Activated T-helper 1 cell treated with anti-CD3 and anti-CD28 coated beads, Interleukin-2, amount 50 U/mL, for 16 hours (primary cell): ENCODE measurements at places on chromosomes 13 and 19.

DNA sequence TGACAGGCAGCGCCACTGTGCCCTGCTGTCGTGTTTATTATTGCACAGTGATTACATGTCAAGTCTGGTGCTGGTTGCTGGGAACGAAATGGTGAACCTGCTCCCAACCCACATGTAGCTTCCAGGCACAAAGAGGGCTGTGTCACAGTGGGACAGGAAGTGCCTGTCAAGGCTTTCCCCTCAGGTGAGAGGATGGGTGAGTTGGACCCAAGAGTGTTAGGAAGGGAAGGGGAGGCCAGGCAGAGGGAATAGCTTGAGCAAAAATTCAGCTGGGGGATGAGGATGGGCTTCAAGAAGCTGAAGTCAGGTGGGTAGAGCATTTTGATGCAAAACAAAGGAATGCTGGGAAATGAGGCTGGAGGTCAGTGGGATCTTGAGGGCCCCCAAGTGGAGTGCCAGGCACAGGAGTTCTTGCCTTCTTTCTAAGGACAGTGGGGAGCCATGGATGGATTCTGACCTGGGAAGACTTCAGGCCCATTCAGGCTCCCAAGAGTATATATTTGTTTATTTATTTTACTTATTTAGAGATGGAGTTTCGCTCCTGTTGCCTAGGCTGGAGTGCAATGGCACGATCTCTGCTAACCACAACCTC is 8.5 kb upstream of the QTRT1 start:
- no peak for DNase-seq

- no peak for DNase-seq
Measured at GRCh38 chr19:55310498-55310897, 14.6 kb downstream of the TMEM150B start.

GRCh38 chr13:77820431-77821149 is 98.0 kb downstream of the EDNRB start:
- no peak for DNase-seq

- DNase-seq: no peak
Measured at GRCh38 chr19:8438236-8438635, 6.5 kb upstream of the HNRNPM start.

DNA sequence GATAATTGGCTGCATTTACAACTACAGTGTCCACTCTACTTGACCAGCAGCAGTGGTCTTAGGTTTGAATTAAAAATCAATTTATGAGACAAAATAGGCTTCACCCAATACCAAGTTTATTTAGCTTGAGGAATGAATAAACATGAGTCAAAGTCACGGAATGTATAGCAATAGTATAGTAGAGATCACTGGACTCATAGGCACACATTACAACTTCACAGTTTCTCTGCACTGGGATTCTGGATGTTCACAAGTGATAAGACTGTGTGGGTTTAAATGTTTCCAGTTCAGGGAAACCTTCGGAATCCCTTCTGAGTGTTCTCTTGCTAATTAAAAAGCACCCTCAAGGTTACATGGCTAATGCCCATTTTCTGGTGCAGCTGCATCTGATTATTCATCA is 1064.9 kb downstream of the SLITRK5 start:
- no peak for DNase-seq

DNA sequence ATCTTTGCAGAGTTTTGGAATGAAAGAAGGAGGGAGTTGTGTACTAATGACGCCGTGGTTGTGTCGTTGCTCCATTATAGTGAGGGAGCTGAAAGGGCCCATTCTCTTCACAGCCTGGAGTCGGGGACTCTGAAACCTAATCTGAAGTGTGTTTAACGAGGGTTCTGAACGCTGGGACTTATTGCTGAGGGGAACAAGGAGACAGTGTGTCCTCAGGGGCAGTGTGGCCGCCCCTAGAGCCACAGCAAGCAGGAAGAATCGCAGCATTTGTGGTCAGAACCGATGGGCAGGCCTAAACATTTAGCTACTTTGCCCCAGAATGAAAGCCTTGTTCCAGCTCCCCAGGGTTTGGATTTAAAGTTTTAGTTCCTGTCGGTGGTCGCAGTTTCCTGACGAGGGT is 156.4 kb upstream of the RNF113B start:
- DNase-seq: no peak

DNA sequence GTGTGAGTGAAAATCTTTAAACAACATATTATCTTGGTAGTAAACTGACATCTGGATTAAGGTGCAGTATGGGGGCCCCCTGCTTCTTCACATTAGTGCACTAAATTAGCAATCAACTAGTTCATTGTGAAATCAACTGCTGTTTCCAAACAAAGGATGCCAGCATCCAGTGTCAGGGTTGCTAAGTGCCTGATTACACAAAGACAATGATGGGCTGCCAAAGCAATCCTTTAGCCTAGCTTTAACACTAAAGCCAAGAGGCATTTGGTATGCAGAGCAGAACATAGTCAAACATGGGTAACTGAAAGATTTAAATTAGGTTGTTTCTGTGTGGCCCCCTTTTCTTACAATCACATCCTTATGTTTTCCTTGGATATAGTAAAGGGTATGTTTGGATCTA is 543.1 kb upstream of the SLITRK5 start:
- no peak for DNase-seq

GRCh38 chr13:109393045-109393444 is 393.3 kb downstream of the IRS2 start:
- DNase-seq: no peak

DNA sequence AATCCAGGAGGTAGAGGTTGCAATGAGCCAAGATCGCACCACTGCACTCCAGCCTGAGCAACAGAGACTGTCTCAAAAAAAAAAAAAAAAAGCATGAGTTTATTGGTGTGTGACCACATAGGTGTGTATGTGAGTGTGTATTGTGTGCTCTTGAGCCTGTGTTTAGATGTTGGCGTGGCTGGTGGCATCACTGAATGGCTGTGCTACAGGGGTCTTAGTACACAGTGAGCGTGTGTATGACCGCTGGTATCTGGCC is 2.5 kb downstream of the SLC1A5 start:
- no peak for DNase-seq

GRCh38 chr13:73997964-73998363 is 136.2 kb downstream of the KLF12 start:
- DNase-seq: no peak

DNA sequence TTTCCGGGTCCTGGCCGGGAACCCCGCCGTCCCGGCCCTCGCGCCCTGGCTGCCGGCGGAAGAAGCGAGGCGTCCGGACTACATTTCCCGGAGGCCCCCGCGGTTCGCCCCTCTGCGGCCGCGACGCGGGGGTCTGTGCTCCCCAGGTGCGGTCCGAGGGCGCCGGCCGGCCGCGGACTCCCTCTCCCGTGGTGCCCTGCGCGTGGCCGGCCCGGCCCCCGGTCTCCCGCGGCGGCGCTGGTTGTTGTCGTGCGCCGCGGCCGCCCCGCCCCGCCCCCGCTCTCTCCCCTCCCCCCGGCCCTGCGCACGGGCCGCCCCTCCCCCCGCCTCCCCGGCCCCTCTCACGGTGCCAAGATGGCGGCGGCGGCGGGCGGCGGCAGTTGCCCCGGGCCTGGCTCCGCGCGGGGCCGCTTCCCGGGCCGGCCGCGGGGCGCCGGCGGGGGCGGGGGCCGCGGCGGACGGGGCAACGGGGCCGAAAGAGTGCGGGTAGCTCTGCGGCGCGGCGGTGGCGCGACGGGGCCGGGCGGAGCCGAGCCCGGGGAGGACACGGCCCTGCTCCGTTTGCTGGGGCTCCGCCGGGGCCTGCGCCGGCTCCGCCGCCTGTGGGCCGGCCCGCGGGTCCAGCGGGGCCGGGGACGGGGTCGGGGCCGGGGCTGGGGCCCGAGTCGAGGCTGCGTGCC is at the start of gene KMT2B:
Gene KMT2B (plus strand): TSS at position 339 of the 680 bp plus-strand sequence. CDS start 16 bp downstream, at position 355.
- no peak for DNase-seq

GRCh38 chr13:52345631-52346251 is 60.2 kb downstream of the THSD1 start:
- DNase-seq: no peak

DNA sequence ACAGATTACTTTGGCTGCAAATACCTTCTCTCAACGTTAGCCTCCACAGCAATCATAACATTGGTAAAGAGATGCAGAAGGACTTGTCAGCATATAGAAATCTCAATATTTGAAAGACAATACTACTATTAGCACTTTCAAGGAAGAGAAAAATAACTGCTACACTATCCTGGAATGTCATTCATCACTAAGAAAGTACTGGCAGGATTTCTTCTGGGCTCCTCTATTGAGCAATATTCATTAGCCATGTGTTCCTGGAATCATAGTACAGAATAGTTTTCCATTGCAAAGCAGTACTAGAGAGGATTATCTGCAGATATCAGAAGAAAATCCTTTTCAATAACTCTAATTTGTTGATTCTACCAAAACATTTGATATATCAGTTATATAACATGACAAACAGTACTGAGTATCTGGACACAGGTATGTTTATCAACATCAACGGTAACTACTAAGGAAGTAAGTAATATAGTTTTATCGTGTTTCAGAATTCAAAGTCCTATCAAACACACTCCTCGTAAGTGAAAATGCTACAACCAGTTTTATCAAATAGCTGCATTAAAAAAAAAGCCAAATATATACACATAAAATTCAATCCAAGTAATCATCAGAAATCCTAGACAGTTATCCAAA is 27.3 kb downstream of the INTS6 start:
- no peak for DNase-seq

DNA sequence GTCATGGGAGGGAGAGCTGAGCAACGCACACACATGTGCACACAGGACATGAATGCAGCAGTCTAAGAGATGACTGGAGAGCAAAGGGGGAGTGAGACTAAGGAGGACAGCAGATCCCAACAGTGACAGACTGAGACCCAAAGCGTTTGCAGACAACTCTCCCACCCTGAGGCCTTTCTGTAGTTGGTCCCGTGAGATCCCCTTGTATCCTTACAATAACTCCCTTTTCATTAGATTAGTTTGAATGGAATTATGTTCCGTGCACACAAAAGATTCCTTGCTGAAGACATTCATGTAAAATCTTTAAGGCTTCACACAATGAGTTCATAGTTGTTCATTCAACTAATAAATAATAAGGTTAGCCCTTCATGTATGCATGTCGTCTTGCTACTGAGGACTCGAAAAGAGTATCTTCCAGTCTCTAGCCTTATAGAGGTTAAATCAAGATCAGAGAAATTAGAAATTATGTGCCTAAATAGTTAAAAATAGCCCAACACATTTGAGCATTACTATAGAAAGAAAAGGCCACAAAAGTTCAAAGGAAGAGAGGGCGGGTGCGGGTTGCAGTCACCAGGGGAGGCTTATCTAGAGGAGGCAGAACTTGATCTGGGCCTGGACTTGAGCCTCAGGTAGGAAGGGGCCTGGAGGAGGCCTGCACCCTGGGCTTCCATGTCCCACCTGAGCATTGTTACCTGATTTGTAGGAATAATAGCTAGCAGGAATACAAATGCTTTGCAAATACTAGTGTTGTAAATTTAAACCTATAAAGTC is 3.1 kb upstream of the GTF3A start:
- DNase-seq: no peak

DNA sequence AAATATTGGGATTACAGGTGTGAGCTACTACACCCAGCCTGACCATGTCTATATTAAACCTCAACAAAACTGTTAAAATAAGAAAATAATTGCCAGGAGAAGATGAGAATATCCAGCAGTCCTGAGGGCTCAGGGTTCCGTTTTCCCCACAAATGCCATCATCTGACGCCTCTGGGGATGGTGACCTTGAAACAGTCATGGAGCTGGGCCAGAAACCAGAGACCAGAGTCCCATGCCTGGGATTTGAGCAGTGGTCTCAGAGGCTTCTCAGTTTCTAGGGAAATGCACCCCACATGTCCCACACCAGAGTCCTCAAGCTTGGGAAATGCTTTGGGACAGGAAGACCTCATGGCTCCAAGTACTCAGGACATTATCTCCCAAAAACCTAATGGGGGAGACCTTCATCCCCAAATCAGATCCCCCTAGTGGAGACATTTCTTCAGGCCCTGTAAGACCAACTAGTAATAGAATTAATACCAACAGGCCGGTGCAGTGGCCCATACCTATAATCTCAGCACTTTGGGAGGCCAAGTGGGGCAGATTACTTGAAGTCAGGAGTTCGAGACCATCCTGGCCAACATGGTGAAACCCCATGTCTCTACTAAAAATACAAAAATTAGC is 2.9 kb upstream of the MAP1S start:
- DNase-seq: no peak

- no peak for DNase-seq
Measured at GRCh38 chr19:15643387-15643786, 2.7 kb downstream of the CYP4F3 start.

GRCh38 chr13:64078480-64078936 is 2662.9 kb upstream of the PCDH20 start:
- no peak for DNase-seq

- no peak for DNase-seq
Measured at GRCh38 chr19:46901701-46902401, 41.1 kb downstream of the ARHGAP35 start.

DNA sequence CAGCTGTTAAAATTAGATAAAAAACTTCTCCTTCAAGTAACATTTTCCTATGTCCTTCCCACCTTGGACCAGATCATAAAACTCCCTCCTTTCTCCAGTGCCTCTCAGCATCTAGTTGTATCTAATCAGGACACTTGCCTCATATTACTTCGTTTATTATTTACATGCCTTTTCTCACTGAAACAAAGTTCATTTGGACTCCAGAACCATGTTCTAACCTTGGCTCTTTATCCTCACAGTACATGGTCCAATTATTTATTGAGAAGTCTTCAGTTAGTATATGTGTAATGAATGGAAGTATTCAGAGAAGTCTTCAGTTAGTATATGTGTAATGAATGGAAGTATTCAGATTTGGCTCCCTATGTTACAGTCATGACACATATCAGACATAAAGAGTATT is 342.7 kb downstream of the OXGR1 start:
- no peak for DNase-seq

DNA sequence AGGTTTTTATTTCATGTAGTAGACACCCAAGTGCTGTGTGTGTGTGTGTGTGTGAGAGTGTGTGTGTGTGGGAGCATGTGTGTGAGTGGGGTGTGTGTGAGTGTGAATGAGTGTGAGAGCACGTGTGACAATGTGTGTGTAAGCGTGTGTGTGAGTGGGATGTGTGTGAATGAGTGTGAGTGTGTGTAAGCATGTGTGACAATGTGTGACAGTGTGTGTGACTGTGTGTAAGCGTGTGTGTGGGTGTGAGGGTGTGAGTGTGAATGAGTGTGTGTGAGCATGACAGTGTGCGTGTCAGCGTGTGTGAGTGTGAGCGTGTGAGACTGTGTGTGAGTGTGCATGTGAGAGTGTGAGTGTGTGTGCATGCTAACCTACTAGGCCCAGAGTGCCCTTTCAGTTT is 15.3 kb downstream of the NOVA2 start:
- no peak for DNase-seq

GRCh38 chr19:55698256-55698655 is 23.2 kb downstream of the EPN1 start:
- DNase-seq: no peak

DNA sequence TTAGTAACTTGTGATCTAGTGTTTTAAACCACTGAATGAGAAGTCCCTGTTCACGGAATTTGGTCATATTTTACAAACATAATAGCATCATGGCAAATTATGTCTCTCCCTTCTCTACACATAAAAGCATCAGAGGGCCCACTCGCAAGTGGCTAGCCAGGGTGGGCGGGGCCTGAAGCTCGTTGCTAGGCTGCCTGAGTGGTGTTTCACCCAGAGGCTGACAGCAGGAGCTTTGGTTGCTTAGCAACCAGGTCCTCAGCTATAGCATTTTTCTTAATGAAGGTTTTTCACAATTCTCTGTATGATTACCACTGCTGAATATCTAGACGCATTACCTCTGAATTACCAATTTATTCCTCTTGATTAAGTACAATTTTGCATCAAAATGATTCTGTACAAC is 126.5 kb downstream of the NALCN start:
- DNase-seq: no peak
